CD8-positive, alpha-beta T cell (primary cell): ENCODE measurements at places on chromosomes 1 and 21. TPM values are rescaled to one million over a fixed set of nuclear protein-coding genes. Genes with fewer than 3 reads are reported as not detected.

NPR1 gene
- total RNA-seq: not detected

MRPL55 gene
- 90.2 TPM for total RNA-seq

NCAM2 gene
- not detected for total RNA-seq

KLF17 gene
- total RNA-seq: not detected

PEF1 gene
- 36.6 TPM for total RNA-seq

KCND3 gene
- not detected for total RNA-seq

C1orf94 gene
- not detected for total RNA-seq

JAM2 gene
- total RNA-seq: not detected

CKS1B gene
- 2.9 TPM for total RNA-seq

DNMT3L gene
- total RNA-seq: not detected

S100A16 gene
- total RNA-seq: not detected

GCSAML gene
- not detected for total RNA-seq

PRAMEF25 gene
- total RNA-seq: not detected

CD2 gene
- 102 TPM for total RNA-seq

HES4 gene
- 26.0 TPM for total RNA-seq

PCSK9 gene
- not detected for total RNA-seq

PGBD5 gene
- not detected for total RNA-seq

CITED4 gene
- total RNA-seq: 31.4 TPM

SLC35A3 gene
- 35.4 TPM for total RNA-seq

CLCA4 gene
- not detected for total RNA-seq

GCLM gene
- 6.8 TPM for total RNA-seq

LENEP gene
- not detected for total RNA-seq

ESPN gene
- total RNA-seq: 2.7 TPM

ITLN2 gene
- not detected for total RNA-seq

FBLIM1 gene
- total RNA-seq: not detected
